ENCODE measurements at places on chromosomes 11 and 22. TPM values are rescaled to one million over a fixed set of nuclear protein-coding genes. Genes with fewer than 3 reads are reported as not detected.
A peak's percentile ranks its signal among the peaks of the same experiment; 100 is the strongest.

GRCh38 chr11:70912226-70912840, 340.0 kb downstream of the SHANK2 start:
- DNase-seq = peak; percentile 54

OSBPL5 gene
- total RNA-seq = 49.0 TPM

DNA sequence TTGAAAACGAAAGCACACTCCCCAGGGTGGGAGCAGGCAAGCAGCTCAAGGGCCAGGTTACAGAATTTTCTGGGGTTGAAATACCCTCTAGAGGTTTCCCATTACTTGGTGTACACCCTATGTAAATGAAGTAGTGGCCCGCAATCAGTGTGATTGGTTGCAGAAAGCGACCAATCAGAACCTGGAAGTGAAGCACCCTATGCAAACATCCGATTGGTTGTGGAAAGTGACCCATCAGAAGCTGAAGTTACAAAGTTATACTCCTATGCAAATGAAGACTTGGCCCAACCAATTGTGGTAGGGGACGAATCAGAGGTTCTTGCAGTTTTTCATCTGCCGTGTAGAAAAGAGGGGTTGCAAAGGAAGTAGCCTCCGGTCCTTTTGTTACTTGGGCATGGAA, 19.2 kb downstream of the PRR5 start:
- DNase-seq = no peak

- DNase-seq = no peak
Measured at GRCh38 chr22:31491218-31491962, 1.7 kb upstream of the EIF4ENIF1 start.

GRCh38 chr11:118849825-118850224, 33.9 kb upstream of the CXCR5 start:
- DNase-seq = no peak

DNA sequence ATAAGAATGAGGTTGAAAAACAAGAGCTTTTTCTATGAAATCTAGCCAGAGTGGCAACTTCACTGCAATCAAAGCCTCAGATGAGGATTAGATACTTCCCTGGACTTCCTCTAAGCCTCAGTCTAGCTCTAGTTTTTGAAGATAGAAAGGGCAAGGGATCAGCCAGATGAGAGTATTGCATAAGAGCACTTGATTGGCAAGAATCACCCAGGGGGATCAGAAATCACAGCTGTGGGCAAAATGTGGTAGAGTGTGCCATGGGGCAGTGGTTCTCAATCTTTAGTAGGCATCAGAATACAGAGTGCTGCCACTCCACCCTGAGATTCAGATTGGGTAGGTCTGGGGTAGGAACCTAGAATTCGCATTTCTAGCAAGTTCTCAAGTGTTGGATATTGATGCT, 82.4 kb downstream of the EXT2 start:
- DNase-seq = no peak

DNA sequence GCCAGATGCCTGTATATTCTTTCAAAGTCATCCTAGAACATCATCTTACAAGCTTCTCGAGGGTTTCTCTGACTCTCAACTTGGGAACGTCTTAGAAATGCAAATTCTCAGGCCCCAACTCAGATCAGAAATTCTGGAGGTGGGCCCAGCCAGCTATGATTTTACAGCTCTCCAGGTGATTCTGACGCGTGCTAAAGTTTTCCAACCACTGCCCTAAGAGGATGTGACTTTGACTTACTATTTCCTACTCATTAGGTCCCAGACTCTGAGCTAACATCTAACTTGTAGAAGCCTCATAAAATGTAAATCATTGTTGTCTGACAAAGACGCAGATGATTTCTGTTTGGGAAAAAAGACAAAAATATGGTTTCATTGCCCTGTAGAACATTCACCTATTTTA, 61.1 kb downstream of the IRAG1 start:
- no peak for DNase-seq
